ENCODE measurements at places on chromosomes 7 and 10. TPM values are rescaled to one million over a fixed set of nuclear protein-coding genes. Genes with fewer than 3 reads are reported as not detected.

Gene GOLGA7B
- 0.51 TPM for polyA plus RNA-seq

Gene SEMA4G
- polyA plus RNA-seq = 32.9 TPM

Gene ZNF655
- 97.1 TPM for polyA plus RNA-seq

Gene GIMAP6
- 13.1 TPM for polyA plus RNA-seq

Gene PNLIPRP1
- not detected for polyA plus RNA-seq

Gene GSTO2
- polyA plus RNA-seq = 38.9 TPM

Gene HOXA1
- polyA plus RNA-seq = 2.7 TPM

Gene BRAF
- polyA plus RNA-seq = 23.0 TPM
